ENCODE measurements at places on chromosomes 6 and 20. TPM values are rescaled to one million over a fixed set of nuclear protein-coding genes. Genes with fewer than 3 reads are reported as not detected.

Gene STAU1
- total RNA-seq: 49.6 TPM

Gene TRERF1
- 9.8 TPM for total RNA-seq

Gene EPHA7
- under 0.01 TPM for total RNA-seq

Gene GABRR1
- total RNA-seq: 0.10 TPM

Gene NKX2-4
- total RNA-seq: not detected
